ENCODE measurements at places on chromosomes 4 and X.

DNA sequence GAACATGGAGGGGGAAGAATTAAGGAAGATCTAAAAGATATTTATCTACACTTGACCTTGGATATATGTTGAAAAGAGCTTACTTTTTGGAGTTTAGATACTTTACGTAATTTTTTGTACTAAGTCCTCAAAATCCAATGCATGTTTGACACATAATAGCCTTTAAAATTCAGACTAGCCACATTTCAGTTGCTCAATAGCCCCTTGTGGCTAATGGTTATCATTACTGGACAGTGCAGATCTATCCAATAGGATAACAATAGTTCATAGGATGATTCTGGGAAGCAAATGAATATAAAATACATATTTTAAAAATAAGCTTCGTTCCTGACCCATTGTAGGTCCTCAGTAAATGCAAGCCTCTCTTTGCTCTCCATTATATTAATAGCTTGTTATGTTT is 13.8 kb downstream of the AP1AR start:
- DNase-seq = peak; percentile 28

DNA sequence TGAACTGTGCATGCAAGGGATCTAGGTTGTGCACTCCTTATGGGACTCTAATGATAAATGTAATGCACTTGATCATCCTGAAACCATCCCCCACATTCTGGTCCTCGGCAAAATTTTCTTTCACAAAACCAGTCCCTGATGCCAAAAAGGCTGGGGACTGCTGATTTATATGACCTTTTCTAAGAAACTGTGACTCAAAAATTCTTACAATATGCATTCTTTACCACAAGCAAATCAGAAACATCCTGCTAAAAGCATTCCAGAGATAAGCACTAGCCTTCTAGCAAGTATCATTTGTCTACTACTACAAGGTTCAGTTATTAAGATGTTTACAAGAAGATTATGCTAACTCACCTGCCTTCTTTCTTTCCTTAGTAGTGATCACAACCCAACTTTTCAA is 166.5 kb upstream of the PCDH7 start:
- no peak for DNase-seq

- no peak for DNase-seq
Measured at GRCh38 chr4:53618321-53618720, 27.0 kb upstream of the LNX1 start.

GRCh38 chr4:47664051-47664826 is 173.6 kb downstream of the CORIN start:
- no peak for DNase-seq

GRCh38 chrX:148459343-148459742 is 41.1 kb upstream of the AFF2 start:
- no peak for DNase-seq

- no peak for DNase-seq
Measured at GRCh38 chrX:40144576-40144975, 46.8 kb upstream of the BCOR start.

DNA sequence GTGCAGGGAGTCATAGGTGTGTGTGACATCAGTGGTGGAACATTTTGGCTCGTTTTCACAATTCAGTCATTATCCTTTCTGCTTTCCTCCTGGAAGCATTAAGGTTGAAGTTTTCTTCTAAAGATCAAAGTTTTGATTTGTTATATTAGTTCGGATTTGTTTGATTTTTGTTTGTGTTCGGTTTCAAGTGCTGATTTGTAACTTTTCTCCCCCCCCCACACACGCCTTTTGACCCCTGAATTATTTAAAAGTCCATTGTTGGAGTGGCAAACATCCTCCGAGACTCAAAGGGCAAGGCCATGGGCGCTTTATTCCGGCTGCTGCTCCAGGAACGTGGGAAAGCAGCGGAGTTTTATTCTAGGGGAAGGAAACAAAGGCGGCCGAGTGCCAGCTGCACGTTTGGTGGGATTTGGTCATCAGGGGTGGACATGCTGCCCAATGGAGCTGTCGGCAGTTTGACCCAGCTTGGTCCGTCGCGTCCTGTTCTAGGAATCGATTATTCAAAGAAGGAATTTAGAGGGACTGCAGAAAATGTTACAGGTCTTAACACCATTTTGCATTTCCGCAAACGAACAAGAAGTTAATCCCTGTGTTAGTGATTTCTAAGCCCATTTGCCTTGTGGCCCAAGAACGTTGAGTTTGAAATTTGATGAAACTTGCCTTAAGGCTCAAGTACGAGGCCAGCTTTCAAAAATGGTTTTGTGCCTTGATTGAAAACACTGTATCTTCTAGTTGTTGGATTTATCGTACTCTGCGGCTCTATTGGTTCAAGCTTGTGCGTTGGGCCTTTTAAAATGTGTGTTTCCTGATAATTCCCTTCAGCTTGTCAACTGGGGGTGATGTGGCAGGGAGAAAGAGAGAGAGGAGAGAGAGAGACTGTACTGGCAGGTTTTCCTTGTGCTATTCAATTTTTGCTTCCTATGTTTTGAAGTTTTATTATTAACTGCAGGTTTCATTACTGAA is 565 bp upstream of the ZNF41 start:
- DNase-seq = peak; percentile 60

DNA sequence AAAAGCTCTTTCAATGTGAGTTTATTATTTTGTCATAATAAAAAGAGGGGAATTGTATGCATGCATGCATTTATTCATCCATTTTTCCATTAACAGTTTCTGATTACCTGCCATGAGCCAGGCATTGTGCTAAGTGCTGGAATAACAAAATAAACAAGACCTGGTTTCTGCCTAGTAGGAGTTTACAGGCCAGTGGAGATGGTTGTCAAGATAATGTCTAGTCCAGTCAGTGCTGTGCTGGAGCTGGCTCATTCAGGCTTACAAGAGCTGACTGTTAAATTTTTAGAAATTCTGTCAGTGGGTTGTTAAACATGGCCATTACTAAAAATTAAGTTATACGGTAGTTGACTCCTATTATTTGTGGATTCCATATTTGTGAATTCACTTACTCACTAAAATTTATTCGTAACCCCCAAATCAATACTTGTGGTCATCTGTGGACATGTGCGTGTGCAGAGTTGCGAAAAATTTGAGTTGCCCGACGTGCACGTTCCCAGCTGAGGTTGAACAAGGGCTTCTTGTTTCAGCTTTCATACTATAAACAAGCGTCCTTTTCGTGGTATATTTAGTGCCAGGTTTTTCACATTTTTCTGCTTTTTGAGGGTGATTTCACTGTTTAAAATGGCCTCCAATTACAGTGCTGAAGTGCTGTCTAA is 172.3 kb upstream of the RPS6KA3 start:
- no peak for DNase-seq

- DNase-seq = no peak
Measured at GRCh38 chrX:105872941-105873340, 50.6 kb downstream of the NRK start.

DNA sequence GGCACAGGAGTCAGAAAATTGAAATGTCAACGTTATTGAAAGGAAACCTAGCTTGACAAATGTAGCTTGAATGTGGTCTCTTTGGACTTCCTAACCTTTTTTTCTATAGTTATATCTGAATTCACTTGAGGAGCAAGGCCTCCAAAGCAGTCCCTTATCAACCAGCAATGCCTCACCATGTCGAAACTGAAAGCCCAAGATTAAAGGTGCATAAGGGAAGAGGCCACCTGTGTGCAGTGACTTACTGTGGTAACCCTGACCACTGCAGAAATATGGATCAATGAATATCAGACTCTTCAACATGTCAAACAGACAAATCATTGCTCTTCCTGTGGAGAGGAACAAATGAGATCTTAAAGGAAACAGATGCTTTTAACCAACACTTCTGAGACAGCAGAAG is 95.0 kb upstream of the GIMD1 start:
- DNase-seq = no peak
